ENCODE measurements at places on chromosomes 1 and 21. TPM values are rescaled to one million over a fixed set of nuclear protein-coding genes. Genes with fewer than 3 reads are reported as not detected.
A peak's percentile ranks its signal among the peaks of the same experiment; 100 is the strongest.

Gene HCRTR1
- 1.7 TPM for total RNA-seq

Gene FAM3B
- total RNA-seq = not detected

Gene CHD5
- 5.5 TPM for total RNA-seq

Gene SLC9C2
- total RNA-seq = not detected

Gene PDZK1IP1
- not detected for total RNA-seq

Gene ATP13A2
- total RNA-seq = 16.1 TPM

Gene EFCAB14
- 95.6 TPM for total RNA-seq

GRCh38 chr1:181318022-181318857, 165.1 kb upstream of the CACNA1E start:
- H3K27me3 ChIP-seq = peaks cover 35% of the 10 kb centered on the region
- H3K4me1 ChIP-seq = peaks cover 14% of the 10 kb centered on the region
- DNase-seq = no peak

DNA sequence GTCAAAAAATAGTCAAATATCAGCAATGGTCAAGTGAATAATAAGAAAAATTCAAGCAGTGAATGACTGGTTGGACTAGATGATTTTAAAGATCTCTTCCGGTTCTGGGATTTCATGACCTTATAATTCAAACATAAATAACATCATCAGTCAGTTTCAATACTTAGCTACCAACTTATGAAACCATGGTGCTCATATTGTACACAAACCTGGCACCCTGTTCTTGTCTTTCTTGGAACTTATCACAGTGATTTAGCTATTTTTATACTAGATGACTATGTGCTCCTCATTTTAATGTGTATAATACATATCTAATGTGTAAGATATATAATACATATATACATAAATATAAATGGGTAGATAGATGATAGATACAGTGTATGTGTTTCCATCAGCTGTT, 156.9 kb downstream of the CLEC20A start:
- no peak for DNase-seq
- H3K4me3 ChIP-seq = no peak overlapping the region
- no peaks in the 10 kb centered on the region for H3K36me3 ChIP-seq
- peaks cover 22% of the 10 kb centered on the region for H3K4me1 ChIP-seq
- no peak overlapping the region for H3K27ac ChIP-seq

DNA sequence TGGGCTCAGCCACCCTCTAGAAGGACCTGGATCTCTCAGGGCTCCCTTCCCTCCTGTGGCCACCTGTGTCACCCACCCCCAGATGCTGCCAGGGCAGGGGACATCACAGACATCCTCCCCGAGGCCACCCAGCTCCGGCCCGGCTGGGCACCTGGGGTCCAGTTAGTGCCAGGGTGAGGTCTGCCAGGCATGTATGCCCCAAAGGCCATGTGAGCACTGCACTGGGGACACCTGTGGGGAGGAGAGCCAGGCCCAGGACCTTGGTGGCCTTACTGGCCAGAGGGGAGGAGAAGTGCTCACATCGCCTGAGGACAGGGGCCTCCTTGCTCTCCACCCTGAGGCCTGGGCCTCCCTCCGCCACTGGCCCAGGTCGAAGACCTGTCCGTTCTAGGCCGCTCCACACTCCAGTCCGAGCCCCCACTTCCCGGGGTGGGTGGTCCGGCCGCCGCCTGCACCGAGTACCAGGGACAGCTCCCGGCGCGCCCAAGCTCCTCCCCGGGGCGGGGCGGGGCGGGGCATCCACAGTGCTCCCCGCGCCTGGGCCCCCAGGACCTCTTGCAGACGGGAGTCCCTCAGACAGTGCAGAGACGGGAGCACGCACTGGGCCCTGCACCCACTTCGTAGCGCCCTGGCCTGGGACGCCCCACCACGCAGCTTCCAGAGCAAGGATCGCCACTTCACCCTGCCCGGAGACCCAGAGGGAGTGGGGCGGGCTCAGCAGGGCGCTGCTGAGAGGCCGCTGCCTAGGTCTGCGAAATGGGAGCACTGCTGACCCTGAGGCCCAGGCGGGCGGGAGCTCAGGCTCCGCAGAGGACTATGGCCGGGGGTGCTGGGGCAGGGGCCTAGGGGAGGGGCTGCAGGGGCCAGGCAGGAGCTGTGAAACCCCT, 34.3 kb upstream of the CCDC27 start:
- no peak overlapping the region for H3K4me3 ChIP-seq
- H3K27ac ChIP-seq = no peak overlapping the region
- peaks cover 11% of the 10 kb centered on the region for H3K4me1 ChIP-seq
- DNase-seq = no peak
- no peaks in the 10 kb centered on the region for H3K36me3 ChIP-seq
- H3K27me3 ChIP-seq = peaks cover 11% of the 10 kb centered on the region

DNA sequence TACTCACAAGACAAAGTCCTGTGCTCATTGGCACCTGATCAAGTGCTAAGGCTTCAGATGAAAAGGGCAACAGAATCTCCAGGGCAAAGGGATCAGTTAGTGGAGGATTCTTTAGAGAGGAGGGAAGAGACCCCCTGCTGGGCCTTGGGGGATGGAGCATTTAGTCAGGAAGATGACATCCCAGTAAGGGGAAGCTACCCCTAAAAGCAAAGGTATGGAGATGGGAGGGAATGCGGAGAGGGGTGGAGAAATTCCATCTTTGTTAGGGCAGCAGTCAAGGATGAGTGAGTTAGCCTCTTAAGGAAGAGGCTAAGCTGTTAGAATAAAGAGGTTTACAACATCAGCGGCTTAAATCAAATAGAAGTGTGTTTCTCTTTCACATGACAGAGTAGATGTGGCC, 67.4 kb downstream of the ST6GALNAC3 start:
- H3K4me3 ChIP-seq = no peak overlapping the region
- no peaks in the 10 kb centered on the region for H3K36me3 ChIP-seq
- peaks cover 9% of the 10 kb centered on the region for H3K4me1 ChIP-seq
- H3K27ac ChIP-seq = no peak overlapping the region
- H3K27me3 ChIP-seq = no peaks in the 10 kb centered on the region

GRCh38 chr1:9731561-9731960, 80.0 kb downstream of the PIK3CD start:
- H3K27me3 ChIP-seq = no peaks in the 10 kb centered on the region
- no peak overlapping the region for H3K27ac ChIP-seq
- no peak overlapping the region for H3K4me3 ChIP-seq
- no peak for DNase-seq
- no peaks in the 10 kb centered on the region for H3K4me1 ChIP-seq

DNA sequence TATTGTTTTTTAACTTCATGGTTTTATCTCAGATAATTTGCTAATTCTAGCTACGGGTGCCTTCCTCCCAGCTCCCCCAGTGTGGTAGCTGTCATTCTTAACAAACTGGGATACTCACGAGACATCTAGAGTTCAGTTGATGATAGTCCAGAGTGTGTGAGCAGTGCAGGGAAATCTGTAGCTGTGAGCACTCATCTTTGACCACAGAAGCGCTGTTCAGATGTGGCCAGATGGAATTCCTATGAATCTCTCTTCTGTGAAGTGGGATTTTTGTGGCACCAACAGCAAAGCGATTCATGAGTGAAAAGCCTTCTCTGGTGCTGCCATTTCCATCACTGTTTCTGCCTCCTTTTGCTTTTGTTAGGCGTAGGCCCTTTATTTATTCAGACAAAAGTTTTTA, 125.1 kb downstream of the NFIA start:
- DNase-seq = no peak
- H3K4me1 ChIP-seq = peaks cover 54% of the 10 kb centered on the region
- no peak overlapping the region for H3K4me3 ChIP-seq
- no peaks in the 10 kb centered on the region for H3K27me3 ChIP-seq

DNA sequence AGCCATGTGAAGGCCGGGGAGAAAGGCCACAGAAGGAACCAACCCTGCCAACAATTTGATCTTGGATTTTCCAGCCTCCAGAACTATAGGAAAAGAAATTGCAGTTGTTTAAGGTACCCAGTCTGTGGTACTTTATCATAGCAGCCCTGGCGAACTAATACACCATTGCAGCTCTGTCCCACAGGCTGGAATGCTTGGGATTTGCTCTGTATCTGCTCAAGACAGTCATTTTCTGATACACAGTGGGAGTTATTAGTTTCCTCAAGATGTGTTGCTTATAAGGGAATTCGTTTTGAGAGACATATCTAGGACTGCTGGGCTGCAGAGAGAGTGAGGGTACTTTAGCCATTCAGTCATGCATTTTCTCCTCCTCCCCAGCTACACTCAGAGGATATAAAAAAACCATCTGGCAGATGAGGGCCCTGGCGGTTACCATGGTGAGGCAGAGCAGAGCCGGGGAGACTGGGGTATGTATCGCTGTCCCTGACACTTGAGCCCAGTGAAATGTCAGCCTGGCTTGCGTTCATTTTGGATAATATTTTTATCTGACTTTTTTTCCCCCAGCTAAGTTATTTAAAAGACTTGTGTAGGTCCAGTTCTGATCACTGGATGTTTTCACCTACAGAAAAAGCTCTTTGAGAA, 104.6 kb downstream of the DIRAS3 start:
- H3K4me1 ChIP-seq = peaks cover 6% of the 10 kb centered on the region
- no peak overlapping the region for H3K4me3 ChIP-seq
- H3K27ac ChIP-seq = no peak overlapping the region
- H3K27me3 ChIP-seq = no peaks in the 10 kb centered on the region

GRCh38 chr1:43801203-43801602, 93.9 kb downstream of the ST3GAL3 start:
- no peaks in the 10 kb centered on the region for H3K36me3 ChIP-seq
- H3K4me3 ChIP-seq = no peak overlapping the region
- no peak overlapping the region for H3K27ac ChIP-seq

GRCh38 chr1:92832537-92833114, 786 bp downstream of the RPL5 start:
- H3K4me3 ChIP-seq = peak overlapping the region; percentile 91
- peak overlapping the region; percentile 95 for H3K27ac ChIP-seq
- no peak for DNase-seq
- H3K36me3 ChIP-seq = peaks cover 25% of the 10 kb centered on the region
- peaks cover 52% of the 10 kb centered on the region for H3K4me1 ChIP-seq

GRCh38 chr1:64006276-64007051, 197.0 kb upstream of the UBE2U start:
- no peaks in the 10 kb centered on the region for H3K36me3 ChIP-seq
- H3K4me3 ChIP-seq = no peak overlapping the region
- no peaks in the 10 kb centered on the region for H3K27me3 ChIP-seq
- no peak overlapping the region for H3K27ac ChIP-seq
- no peak for DNase-seq

- no peaks in the 10 kb centered on the region for H3K4me1 ChIP-seq
- H3K36me3 ChIP-seq = no peaks in the 10 kb centered on the region
- H3K27me3 ChIP-seq = no peaks in the 10 kb centered on the region
- no peak overlapping the region for H3K27ac ChIP-seq
These were observed 125.1 kb downstream of the EPHB2 start for GRCh38 chr1:22835636-22836319.

DNA sequence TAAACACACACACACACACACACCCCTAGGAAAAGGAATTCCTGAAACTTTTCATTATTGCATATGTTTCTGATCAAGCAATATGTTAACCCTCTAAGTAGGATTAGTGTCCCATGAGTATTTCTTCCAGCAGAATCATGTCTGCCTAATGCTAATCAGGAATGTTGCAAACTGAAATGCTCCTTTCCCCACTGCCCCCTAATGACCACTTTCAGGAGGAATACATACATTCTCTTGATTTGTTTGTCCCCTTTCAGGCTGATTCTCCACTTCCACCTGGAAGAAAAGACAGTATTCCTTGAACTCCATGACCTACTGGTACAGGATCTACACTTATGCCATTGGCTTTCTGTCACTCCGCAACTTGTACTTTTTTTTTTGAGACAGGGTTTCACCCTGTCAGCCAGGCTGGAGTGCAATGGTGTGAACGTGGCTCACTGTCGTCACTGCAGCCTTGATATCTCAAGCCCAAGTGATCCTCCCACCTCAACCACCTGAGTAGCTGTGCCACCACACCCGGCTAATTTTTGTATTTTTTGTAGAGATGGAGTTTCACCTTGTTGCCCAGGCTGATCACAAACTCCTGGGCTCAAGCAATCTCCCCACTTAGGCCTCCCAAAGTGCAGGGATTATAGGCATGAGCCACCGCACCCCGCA, 56.7 kb downstream of the LRIG2 start:
- no peak overlapping the region for H3K27ac ChIP-seq
- no peak overlapping the region for H3K4me3 ChIP-seq
- H3K27me3 ChIP-seq = no peaks in the 10 kb centered on the region
- H3K36me3 ChIP-seq = peaks cover 38% of the 10 kb centered on the region
- DNase-seq = no peak

DNA sequence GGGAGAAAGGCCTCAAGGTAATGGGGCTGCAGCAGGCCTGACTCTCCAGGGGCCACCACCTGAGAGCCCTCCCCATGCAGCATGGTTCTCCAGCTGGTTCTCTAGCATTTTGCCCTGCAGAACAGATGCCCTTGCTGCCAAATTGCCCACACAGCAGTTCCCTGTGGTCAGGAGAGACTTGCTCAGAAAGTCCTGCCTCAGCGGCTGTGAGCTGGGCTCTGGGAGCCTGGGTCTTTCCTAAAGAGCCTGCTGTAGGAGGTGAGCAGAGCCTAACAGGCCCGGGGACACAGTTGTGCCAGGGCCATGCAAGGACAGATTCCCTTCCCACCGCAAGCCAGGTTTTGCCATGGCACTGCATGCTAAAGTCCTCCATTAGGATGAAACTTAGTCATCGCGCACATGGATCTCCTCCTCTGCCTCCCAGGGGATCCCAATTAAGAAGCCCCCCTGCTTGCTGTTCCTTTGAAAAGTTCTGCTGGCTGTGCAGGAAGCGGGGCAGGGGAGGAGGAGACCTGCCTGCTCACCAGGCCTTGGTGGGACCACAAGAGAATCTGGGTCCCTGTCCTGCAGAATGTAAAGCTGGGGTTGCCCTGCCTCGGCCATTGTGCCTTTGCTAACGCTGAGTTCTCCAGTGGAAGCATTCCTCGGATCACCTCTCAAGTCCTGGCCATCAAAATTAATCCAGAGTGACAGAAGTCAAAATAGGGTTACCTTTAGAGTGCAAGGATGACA, 21.4 kb downstream of the TEX35 start:
- H3K4me1 ChIP-seq = peaks cover 19% of the 10 kb centered on the region
- DNase-seq = no peak
- H3K27ac ChIP-seq = no peak overlapping the region
- H3K27me3 ChIP-seq = no peaks in the 10 kb centered on the region
- no peak overlapping the region for H3K4me3 ChIP-seq

DNA sequence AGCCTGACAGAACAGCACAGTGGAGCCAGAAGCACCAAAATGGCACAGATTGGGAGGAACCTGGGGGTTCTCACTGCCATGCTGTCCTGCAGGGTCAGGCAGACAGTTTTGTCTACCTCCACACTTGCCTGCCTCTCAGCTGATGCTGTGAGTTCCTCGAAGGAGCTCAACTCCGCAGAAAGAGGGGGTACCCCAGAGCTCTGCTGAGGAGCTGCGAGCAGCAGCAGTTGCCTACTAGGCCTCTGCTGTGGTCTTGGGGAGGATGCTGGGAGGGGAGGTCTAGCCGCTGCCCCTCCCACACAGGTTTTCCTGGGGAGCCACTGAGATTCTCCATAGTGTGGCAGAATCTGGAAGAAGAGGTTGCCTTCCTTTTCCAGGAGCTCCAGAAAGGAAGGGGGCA, 192.5 kb downstream of the FOXD2 start:
- H3K4me3 ChIP-seq = no peak overlapping the region
- no peaks in the 10 kb centered on the region for H3K36me3 ChIP-seq
- H3K4me1 ChIP-seq = no peaks in the 10 kb centered on the region
- H3K27ac ChIP-seq = no peak overlapping the region
